ENCODE measurements at places on chromosomes 1 and 21.

GRCh38 chr1:44701141-44701573 lies 26.6 kb downstream of the ARMH1 start:
- DNase-seq, result no peak

DNA sequence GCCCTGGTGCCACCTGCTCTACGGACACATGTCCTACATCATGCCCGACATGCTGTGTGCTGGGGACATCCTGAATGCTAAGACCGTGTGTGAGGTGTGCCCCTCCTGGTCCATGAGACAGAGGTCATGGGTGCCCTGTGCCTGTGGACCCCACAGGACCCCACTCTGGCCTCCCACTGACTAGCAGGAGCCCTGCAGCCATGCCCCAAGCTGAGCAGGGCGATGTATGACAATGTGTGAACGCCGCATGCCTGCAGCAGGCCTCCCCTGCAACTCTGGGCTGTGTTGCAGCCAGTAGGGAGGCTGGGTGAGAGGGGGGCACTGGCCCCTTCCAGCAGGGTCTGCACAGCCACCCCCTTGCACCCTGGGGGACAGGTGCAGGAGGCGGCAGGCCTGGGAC lies 30.0 kb downstream of the PRSS38 start:
- no peak for DNase-seq

- DNase-seq, result no peak
Measured at GRCh38 chr1:56216218-56216617, 363.1 kb downstream of the PLPP3 start.

- DNase-seq, result no peak
Measured at GRCh38 chr1:69073176-69073575, 494.5 kb upstream of the LRRC7 start.

GRCh38 chr1:72724951-72725861 lies 442.9 kb upstream of the NEGR1 start:
- DNase-seq, result no peak

DNA sequence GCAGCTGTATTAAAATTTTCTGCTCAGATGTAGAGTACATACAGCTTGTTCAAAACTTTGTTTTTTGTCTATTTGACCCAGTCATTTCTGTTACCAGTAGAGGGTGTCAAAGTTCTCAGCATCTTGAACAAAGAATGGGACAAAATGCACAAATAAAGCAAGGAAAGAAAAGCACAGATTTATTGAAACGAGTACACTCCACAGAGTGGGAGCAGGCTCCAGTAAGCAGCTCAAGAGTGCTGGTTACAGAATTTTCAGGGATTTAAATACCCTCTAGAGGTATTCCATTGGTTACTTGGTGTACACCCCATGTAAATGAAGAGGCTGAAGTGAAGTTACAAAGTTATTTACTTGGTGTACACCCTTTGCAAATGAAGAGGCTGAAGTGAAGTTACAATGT lies 8.9 kb upstream of the PRMT6 start:
- no peak for DNase-seq

DNA sequence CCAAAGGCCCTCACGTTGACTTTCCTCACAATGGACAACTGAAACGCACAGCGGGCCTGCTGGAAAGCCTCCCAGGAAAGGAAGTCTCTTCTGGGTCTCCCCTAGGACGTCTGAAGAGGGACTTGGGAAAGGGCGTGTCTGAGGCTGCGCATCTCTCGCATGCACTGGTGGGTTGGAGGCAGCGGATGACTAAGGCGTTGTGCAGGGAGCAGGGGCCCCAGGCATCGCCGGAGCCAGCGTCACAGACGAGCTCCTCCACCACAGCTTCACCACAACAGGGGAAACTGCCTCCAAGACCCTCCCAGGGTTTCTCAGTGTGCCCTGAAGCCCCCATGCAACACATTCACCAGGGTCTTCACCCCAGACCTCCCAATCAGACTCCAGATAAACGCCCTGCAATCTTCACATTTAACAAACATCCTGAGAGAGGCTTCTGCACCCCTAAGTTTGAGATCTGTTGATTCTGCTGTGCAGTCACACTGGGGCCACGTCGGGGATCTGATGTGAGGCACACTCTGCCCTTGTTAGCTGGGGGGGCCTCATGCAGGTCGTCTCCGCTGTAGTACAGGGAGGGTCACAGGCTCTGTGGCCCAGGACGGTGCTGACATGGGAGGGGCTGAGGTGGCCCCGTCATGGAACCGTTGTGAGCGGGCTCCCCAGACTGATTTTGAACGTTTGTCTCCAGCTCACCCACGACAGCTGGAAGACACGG lies 7.0 kb upstream of the TFF1 start:
- DNase-seq, result no peak

DNA sequence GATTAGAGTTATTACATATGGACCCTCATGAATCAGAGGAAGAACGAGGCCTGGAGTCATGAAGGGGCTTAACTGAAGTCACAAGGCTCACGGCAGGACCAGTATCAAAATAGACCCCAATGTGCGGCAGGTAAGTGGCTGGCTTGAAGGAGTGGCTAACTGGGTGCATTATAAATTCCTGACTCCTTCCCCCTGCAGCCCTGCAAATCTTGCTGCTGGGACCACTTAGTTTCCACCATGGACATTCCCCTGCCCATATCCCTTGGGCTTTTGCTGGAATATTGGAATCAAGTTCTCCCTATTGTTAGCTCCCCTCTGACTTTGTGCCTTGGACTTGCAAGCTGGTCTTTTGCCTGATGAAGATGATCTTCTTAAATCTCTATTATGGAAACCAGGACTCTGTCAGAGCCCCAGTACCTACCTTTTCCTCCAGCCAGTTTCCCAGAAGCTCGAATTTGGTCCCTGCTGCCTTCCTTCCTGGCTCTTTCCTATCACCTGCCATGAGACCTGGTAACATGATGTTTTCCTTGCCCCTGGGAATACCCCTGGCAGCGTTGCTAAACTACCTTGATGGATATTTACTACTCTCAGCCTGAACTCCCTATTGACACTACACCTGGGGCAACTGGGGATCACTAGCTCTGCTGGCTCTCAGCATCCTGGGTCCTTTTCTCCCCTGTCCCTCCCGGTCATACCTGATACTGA lies 156.0 kb upstream of the JUN start:
- DNase-seq, result no peak

- DNase-seq, result no peak
Measured at GRCh38 chr1:242629396-242629795, 104.9 kb upstream of the PLD5 start.

- DNase-seq, result no peak
Measured at GRCh38 chr1:155860970-155861510, 1.7 kb downstream of the SYT11 start.

DNA sequence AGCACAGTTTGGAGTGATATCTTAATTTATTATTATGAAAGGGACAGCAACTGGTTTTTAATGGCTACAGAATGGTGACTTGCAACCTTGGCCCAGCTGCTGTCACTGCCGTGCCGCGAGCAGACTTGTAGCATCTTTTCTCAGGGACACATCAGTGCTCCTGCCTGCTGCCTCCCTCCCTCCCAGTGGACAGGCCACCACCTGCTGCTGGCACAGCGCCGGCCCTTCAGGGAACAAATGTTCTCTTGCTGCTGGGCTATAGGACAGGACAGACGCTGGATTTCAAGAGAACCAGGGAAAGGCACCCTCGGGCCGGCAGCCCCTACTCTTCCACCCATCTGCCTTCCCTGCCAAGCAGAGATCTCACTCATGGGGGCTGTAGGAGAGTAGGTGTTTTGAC lies 413.8 kb upstream of the NFIA start:
- no peak for DNase-seq

DNA sequence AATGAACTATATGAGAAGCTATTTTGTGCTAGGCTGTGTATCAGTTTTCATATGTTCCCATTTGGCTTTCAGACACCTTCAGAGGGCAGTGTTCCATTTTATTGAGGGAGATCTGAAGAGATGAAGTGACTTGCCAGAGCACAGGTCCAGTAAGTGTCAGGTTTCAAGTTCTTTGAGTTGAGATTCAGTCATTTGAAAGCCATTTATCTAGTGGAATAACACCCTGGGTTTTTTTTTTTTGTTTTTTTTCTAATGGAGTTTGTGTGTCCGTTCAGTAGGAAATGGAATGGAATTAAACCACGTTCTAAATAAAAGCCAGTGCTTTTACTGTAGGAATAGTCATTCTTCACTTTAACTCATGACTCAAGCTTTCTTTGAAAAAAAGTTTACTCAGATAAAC lies 652.9 kb upstream of the USP24 start:
- DNase-seq, result no peak

- DNase-seq, result no peak
Measured at GRCh38 chr1:39625462-39626273, 13.8 kb downstream of the HEYL start.

DNA sequence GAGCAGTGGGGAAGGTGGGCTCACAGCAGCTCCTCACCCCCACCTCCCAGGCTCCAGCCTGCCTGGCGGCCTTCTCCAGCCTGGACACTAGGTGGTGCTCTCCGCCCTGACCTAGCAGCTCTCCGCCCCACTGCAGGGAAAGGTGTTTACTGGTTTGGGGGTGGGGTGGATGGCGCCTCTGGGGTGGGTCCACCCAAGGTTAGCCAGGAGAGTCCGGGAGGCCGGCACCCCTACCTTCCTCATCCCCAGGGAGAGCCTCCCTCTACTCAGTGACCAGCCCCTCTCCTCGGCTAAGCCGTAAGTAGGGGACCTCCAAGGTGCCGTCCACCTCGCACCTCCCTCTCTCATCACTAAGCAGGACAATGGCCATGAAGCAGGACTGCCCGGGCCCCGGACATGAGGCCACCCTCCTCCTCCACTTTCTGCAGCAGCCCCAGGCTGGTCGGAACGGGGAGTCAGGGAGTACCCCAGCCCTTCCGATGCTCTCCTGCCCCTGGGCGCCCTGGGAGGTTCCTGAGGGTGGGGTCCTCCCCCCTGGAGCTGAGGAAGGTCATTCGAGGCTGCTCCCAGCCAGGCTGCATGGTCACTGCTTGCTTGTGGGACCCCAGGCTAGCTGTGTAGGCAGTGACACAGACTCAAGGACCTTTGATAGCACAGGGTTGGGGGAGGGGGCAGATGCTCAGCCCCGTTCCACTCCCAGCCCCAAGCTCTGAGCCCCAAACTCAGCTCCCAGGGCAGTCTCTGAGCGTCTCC lies 101.4 kb upstream of the VAMP3 start:
- DNase-seq, result no peak

DNA sequence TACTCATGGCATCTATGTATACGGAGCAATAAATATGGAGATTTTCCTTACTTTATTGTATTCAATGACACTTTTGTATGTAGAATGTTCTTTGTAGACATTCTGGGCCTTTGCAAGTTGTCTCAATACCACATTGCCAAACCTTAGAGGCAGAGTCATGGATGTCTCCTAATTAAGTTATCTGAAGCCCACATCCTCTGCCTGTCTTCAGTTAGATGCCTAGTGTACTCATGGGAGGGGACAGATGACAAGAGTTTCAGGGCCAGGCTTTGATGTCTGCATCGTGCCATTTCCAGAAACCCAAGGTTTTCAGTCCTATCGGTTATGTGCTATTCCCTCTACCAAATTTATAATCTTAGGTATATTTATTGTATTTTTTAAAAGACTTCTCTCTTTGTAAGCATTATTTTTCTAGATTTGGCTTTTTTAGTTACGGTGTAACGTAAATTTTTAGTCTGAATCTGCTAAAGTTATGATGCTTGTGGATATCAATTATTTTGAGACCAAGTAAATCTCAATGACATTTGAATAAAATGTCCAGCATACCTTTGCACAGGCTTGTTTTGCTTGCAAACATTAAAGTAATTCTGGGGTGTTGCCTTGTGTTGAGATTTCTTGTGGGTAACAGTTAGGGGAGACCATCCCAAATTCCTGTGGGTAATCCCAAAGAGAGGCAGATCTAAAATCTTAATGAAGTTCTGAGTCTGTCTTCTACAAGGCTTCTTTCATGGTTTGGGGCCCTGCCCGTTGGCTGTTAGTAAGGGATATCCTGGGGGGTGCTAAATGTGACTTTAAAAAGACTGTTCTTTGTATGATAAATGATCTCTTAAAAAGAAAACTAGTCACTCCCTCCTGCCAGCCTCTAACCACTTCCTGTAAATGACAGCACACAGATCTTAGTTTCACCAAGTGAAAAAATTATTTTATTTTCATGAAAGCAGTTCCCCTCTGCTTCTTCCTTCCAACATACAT lies 8.0 kb upstream of the MACF1 start:
- DNase-seq, result no peak

- DNase-seq, result no peak
Measured at GRCh38 chr1:153648000-153648643, 10.4 kb upstream of the SNAPIN start.

DNA sequence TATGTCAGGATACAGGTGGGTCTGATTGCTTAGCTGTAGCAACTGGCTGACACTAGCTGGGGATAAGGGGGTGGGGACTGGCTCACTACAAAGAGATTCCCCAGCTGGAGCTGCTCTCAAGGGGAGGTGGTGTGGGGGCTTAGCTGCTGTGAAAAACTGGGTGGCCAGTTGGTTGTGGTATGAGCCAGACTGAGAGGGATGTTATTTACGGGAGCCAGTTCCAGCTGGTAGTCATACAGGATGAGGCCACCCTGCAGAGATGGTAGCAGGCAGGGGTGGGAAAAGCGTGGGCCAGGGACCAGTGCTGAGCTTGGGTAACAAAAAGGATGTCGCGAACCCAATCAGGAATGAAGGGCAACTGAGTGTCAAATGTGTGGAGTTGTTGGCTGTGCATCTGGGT lies 204.0 kb upstream of the C21orf91 start:
- no peak for DNase-seq

GRCh38 chr1:224670506-224670905 lies 54.4 kb downstream of the CNIH3 start:
- no peak for DNase-seq

DNA sequence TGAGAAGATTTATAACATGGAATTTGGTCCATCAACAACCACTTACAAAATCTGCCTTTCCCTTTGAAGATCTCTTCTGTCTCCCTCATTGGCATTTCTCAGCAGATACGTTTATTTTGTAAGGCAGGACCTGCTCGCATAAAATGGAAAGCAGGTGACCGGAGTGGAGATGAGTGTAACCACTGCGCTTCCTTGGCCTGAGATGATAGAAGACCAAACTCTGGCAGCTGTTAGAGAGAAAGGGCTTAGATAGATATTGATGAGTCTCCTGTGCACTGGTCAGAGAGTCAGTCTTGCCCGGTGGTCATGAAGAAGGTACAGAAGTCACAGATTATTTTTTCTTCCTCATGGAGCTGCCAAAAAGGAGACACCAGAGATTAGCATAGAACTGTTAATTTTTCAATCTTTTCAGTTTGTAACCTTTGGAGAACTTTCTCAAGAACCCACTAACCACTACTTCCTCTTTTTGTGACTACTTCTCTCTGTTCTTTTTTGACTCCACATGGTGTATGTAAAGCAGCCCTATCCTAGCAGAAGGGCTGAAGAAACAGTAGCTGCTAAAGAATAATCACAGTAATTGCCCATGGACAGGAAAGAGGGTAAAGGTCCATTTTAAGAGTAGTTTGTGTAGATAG lies 47.6 kb downstream of the FCRL3 start:
- DNase-seq, result no peak

GRCh38 chr1:226772446-226773139 lies 33.5 kb upstream of the ITPKB start:
- DNase-seq, result no peak

DNA sequence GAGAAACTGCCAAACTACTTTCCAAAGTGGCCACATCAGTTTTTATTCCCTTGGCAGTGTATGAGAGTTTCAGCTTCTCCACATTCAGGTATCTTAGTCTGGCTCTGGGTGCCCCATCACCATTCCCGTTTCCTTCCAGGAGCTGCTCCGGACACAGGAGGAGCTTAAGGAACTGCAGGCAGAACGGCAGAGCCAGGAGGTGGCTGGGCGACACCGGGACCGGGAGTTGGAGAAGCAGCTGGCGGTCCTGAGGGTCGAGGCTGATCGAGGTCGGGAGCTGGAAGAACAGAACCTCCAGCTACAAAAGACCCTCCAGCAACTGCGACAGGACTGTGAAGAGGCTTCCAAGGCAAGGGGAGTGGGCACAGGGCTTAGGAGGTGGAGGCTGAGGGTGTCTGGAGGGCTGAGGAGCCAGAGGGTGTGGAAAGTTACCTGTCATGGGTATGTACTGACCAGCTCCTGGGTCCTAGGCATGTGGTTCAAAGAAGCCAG lies 10.9 kb upstream of the TUFT1 start:
- DNase-seq, result no peak
